M059J (cell line): ENCODE measurements at places on chromosomes 13 and 19.

- no peak for DNase-seq
Measured at GRCh38 chr19:1489463-1490310, 463 bp downstream of the PCSK4 start.

DNA sequence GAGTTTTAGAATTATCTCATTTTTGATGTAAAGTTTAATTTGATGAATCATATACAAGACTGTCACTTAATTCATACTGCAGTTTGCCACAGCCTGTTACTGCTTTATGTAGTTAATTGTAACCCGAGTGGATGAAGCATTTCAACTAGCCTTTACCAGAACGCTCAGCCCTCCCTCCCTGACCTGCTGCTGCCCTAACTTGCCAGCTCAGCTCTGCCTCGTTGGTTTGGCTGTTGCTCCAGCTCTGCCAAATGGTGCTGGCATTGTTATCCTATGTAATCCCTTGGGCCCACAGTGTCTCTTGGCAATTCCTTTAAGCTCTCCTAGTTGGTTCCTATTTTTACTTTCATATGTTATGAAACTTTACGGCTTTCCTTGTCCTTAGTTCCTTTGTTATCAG is 113.3 kb downstream of the LMO7 start:
- peak; percentile 66 for DNase-seq

GRCh38 chr13:69418319-69418718 is 689.3 kb upstream of the ATXN8OS start:
- no peak for DNase-seq

GRCh38 chr13:101149735-101150384 is 266.4 kb downstream of the NALCN start:
- DNase-seq = peak; percentile 31

DNA sequence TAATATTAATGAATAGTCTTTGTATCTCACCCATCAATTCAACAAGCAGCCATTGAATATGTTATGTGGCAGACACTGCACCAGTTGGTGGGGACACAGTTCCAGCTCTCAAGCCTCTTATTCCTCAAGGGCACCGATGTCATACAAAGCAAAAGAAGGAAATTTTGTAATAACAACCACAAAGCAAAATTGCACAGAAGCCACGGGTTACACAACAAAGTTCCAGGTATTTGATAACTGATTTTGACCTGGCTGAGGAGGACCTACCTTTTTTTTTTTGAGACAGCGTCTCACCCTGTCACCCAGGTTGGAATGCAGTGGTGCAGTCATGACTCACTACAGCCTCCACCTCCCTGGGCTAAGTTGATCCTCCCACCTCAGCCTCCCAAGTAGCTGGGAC is 266.7 kb downstream of the FOXO1 start:
- no peak for DNase-seq

DNA sequence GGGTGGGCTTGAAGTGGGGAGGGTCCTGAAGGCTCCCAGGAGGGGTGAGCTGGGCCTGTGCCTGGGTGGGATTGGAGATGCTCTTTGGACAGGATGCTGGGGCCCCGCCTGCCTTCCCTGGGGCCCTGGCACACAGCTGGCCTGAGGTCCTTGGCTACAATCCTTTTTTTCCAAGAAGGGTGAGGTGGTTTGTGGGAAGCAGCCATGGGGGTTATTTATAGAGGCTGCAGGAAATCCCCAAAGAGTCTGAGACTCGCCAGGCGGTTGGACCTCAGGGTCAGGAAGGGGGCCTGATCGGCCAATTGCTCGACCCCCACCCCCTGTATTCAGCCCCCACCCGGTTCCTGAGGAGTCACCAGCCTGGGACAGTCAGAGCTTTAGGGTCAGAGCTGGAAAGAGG is 10.0 kb downstream of the GTPBP3 start:
- DNase-seq = peak; percentile 59

DNA sequence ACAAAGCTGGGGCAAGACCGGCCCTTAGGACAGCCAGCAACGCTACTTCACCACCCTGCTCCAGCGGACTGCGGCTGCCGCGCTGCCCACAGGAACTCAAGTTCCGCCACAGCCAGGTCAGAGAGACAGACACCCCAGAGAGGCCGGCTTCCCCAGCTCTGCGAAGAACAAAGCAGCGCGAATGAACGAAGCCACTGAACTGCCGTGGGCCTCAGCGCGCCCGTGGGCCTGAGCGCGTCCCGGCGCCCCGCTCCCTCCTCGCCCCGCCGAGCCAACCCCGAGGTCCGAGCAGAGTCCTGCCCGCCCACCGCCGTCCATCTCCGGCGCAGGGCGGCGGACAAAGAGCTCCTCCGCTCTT is 158.4 kb downstream of the RNF17 start:
- DNase-seq = peak; percentile 52

DNA sequence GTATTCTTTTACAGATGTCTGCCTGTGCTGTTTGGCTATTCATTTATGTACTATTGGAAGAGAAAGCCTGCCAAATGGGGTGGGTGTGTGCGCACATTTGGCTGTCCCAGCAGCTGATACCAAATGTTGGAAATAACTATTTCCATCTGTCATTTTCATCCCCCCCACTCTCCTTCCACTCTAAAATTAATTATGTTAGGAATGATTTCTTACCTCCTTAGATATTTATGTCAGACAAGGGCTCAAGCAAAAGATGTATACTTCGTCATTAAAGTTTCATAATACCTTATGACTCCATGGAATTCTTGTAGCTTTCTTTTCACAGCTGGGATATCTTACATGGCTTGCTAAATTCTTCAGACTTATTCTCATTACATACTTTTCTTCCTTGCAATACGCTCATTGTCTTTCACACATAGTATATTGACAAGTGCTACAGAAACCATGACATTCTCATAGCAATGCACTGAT is 18.6 kb downstream of the ITM2B start:
- DNase-seq = no peak

GRCh38 chr13:39306639-39307589 is 268.7 kb downstream of the NHLRC3 start:
- no peak for DNase-seq

GRCh38 chr19:4007836-4008539 is 452 bp downstream of the PIAS4 start:
- peak; percentile 17 for DNase-seq

DNA sequence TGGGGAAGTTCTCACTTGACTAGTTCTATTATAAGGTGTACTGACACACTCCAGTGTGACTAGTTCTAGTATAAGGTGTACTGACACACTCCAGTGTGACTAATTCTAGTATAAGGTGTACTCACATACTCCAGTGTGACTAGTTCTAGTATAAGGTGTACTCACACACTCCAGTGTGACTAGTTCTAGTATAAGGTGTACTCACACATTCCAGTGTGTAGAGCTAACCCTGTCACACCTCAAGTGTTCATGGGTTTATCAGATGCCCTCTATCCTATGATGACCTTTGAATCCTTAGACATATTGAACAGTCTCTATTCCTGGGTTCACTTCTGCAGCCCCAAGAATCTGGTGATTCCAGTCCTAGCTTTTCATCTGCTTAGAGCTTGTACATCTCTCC is 54.6 kb upstream of the MYO16 start:
- no peak for DNase-seq

GRCh38 chr13:61107989-61108388 is 307.7 kb downstream of the PCDH20 start:
- no peak for DNase-seq

- no peak for DNase-seq
Measured at GRCh38 chr13:30785191-30785850, 50.0 kb downstream of the ALOX5AP start.

GRCh38 chr13:37129866-37130265 is 24.4 kb upstream of the CSNK1A1L start:
- no peak for DNase-seq
